Fibroblast of upper back skin (primary cell): ENCODE measurements at places on chromosomes 6 and 20.

- DNase-seq = no peak
Measured at GRCh38 chr20:52457826-52458225, 266.2 kb upstream of the ZFP64 start.

- no peak for DNase-seq
Measured at GRCh38 chr6:17020889-17021538, 80.8 kb upstream of the STMND1 start.

GRCh38 chr20:8530022-8530421 is 398.0 kb downstream of the PLCB1 start:
- DNase-seq = no peak

GRCh38 chr6:158729906-158730540 is 80.2 kb downstream of the SYTL3 start:
- DNase-seq = no peak

- no peak for DNase-seq
Measured at GRCh38 chr6:14455427-14455826, 337.9 kb downstream of the CD83 start.

DNA sequence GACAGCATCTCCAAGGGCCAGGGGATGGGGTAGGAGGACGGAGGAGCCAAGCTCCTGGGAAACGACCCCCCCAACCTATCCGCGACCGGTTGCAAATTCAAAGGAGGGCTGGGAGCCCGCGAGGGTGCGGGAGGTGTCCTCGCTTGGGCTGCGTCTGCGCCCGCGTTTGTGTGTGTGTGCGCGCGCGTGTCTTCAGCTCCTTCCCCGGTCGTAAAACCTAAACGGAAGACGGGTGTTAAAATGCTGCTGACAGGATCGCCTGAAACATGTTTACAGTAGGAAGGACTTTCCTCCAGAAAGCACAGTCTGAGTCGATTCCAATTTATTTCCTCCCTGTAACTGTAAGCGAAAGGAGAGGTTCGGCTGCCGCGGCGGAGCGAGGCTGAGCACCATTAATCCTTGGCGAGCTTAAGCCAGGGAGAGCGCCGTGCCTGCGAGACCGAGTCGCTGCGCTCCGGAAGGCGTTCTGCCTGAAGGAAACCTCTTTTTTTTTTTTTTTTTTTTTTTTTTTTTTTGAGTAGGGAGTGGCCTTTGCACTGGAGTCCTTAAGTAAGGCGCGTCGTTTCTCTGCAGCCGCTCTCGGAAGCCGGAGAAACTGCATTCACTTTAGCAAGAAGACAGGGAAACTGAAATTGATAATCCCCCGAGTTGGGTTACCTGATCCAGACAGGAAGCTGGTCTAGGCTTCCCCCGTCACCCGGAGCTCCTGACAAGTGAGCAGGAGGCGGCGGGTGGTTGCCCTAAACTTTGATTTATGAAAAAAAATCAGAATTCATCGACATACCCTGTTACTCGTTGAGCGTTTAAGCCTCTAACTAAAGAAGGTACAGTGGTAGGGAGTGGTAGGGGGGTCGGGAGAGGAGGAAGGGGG is 4.8 kb upstream of the SOX4 start:
- DNase-seq = peak; percentile 81

DNA sequence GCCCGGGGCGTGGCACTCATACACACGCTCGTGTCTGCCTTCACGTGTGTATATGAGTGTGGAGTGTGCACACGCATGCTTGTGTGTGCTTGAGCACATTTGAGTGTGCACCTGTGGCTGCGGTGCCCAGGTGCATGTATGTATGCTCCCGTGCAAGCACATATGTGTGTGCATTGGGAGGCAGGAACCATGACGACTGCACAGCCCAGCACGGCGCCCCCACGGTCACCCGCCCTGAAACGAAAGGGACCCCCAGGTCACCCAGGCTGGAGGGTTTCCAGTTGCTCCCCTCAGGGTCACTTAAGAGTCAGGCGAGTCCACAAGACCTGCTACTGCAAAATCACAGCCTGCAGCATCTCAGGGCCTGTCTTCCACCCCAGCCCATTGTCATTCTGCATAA is 94.7 kb downstream of the YTHDF1 start:
- no peak for DNase-seq

DNA sequence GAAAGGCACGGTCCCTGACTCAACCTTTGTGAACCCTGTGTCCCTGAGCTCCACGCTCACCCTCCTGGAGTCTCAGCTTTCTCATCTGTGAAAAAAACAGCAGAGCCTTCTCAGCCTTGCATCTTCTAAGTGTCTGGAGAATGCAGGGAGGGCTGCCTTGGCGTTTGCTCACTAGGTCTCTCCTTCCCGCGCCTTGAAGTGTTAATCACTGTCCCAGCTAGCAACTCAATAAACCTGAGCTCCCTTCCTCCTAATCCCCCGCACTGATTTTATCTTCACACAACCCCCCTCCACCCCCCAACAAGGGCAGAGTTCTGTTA is 34.9 kb upstream of the FOXC1 start:
- DNase-seq = no peak

- no peak for DNase-seq
Measured at GRCh38 chr6:134316733-134317431, 1.0 kb downstream of the SGK1 start.

- DNase-seq = peak; percentile 75
Measured at GRCh38 chr6:6811128-6812009, 222.8 kb downstream of the LY86 start.

DNA sequence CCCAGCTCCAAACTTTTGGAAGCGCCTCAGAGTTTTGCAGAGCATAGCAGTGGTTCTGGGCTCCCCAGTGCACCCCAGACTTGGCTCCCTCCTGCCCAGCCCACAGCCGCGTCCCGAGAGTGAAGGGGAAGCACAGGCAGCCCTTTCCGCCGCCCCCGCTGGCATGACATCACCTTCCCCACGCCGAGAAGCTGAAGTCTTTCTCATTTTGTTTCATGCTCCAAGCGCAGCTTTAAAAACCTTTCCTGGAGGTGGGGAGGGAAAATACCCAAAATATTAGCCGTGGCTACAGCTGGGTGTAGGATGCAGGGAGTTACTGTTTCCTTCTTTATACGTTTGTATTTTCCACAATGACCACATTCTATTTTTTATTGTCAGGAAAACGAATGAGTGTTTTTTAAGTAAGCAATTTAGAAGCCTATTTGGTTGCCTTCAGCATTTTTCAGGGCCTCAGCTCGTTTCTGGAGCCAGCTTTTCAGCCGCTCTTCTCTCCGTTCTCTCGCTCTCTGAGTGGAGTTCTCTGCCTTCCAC is 72.9 kb downstream of the SNX5 start:
- peak; percentile 54 for DNase-seq

DNA sequence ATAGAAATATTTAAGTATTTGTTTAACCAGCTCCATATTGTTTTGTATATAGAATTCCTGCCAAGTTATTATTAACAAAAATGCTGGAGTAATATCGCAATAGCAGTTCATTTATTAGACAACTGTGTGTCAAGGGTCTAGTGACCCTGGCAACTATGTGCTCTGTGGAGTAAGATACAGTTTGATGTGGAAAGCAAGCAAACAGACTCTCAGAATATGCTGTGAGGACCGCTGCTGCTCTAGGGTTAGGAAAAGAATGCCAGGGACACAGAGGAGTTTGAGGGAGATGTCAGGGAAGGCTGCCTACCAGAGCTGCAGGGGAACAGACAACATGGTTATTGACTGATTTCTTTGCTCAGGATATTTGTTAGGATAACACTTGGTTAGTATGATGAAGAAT is 71.2 kb downstream of the HIVEP1 start:
- DNase-seq = no peak

DNA sequence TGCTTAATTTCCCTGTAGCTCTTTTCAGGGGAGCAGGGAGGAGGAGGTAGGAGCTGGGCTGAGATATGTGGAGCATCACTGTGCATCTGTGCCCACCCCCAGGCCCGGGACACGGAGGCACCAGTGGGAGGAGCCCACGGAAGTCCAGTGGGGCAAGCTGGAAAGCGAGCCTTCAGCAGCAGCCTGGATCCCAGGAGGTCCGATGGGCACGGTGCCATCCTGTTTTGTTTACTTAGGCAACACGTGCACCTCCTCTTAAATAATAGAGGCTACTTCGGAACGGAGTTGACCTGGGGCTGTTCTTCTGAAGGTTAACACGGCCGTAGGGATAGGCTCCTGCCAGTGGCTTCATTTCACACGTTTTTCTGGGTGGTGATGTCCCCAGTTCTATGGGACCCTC is 51.6 kb downstream of the CDH4 start:
- no peak for DNase-seq

DNA sequence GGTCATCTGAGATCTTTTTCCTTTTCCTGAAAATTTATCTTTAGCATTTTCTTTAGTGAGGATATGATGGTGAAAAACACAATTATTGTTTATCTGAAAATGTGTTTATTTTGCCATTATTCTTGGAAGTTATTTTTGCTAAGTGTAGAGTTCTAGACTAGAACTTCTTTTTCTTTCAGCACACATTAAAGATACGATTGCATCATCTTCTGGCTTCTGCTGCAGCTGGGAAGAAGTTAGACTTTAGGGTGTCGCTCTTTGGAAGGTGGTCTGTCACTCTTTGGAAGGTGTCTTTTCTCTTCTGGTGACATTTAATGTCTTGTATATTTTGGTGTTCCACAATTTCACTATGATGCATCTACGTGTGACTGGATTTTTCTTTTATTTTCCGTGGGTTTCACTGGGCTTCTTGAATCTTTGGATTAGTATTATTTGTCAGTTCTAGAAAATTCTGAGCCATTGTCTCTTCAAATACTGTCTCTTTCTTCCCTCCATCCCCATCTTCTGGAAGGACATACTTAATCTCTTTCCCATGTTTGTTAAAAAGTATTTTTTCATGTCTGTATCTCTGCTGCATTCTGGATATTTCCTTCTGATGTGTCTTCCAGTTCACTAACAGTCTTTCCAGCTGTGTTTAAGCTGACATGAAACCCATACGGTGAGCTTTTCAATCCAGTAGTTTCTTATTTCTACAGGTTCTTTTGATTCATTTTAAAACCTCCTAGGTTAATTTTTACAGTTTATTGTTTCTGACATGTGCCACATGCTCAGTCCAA is 81.0 kb downstream of the AGPAT4 start:
- DNase-seq = no peak

DNA sequence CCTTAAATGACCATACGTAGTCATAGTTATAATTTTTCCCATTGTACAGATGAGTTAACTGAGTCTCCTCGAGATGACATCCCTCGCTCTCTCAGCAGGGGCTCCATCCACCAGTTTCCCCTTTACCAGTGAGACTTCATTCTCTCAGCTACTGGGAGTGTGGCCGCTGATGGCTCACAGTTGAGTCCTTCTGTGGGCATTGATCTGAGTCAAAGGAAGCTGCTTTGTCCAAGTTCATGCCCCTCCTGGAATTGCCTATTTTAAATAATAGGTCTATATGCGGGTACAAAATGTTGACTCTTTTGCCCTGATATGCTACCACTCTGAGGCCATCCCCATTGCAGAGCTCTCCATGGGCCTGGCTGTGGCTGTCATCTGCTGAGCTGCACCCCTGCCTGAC is 14.8 kb upstream of the CST1 start:
- no peak for DNase-seq

- DNase-seq = no peak
Measured at GRCh38 chr6:27407153-27407814, 18.7 kb downstream of the ZNF391 start.

DNA sequence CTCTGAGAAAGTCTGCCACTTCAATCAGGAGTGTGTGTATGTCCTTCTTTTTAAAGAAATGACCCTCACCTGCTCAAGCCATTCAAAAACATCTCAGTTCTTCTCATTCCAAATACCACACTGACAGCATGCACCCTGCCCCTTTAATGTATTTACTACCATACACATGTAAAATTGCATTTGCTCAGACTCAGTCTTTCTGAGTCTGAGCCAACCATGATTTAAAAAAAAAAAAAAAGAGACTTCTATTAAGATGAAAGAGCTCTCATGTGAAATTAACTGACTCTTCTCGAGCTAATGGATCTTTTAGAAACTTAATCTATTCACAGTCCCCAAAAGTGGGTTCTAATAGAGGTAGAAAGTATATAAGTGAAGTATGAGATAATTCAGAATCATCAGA is 1.4 kb upstream of the FILIP1 start:
- DNase-seq = no peak

- peak; percentile 34 for DNase-seq
Measured at GRCh38 chr20:51492167-51493092, 50.1 kb downstream of the NFATC2 start.

DNA sequence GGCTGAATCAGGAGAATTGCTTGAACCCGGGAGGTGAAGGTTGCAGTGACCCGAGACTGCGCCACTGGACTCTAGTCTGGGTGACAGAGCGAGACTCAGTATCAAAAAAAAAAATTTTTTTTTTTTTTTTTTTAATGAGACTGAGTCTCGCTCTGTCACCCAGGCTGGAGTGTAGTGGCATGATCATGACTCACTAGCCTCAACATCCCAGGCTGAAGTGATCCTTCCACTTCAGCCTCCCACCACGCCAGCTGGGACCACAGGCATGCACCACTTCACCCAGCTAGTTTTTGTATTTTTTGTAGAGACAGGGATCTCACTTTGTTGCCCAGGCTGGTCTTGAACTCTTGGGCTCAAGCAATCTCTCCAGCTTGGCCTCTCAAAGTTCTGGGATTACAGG is 53.3 kb downstream of the MYO6 start:
- DNase-seq = peak; percentile 14

- no peak for DNase-seq
Measured at GRCh38 chr6:131967948-131968347, 16.8 kb upstream of the CCN2 start.

- no peak for DNase-seq
Measured at GRCh38 chr6:170584954-170585498, 589 bp upstream of the PDCD2 start.

DNA sequence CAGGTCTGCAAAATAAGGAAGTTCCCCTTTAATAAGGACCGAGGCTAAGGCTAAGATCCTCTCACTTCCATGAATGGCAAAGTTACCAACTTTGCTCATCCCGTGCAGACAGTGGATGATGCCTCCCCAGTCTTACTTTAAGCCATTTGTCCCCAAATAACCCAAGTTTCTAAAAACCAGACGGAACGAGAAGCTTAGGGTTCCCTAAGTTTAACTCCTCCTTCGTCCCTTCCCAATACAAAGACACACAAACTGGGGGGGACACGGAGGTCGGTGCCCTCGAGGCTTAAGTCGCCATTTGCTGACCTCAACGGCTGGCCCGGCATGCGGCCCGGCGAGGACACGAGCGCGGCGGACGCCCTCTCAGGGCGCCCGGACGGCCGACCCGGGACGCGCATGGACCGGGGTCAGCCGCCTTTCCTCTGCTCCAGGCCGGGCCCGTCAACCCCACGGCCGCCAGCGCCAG is 527 bp downstream of the FBXO30 start:
- peak; percentile 29 for DNase-seq
